NCI-H187 treated with DMSO at 0.1 percent for 48 hours (cell line): ENCODE measurements at places on chromosomes 7 and 10.

DNA sequence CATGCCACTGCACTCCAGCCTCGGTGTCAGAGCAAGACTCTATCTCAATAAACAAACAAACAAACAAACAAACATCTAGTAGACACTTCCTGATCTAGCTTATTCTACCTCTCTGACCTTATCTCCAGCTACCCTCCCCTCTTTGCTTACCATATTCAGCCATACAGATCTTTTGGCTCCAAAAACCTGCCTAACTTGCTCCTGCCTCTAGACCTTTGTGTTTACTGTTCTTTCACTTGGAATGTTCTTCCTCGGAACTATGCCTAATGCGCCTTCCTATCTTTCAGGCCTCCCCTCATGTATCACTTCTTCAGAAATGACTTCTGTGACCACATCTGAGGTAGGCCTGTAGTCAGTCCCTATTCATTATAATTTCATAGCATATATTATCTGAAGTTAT lies 20.3 kb upstream of the WNT8B start:
- no peak for DNase-seq

- DNase-seq = no peak
These were observed 4.2 kb downstream of the LIPF start for GRCh38 chr10:88668465-88668864.

DNA sequence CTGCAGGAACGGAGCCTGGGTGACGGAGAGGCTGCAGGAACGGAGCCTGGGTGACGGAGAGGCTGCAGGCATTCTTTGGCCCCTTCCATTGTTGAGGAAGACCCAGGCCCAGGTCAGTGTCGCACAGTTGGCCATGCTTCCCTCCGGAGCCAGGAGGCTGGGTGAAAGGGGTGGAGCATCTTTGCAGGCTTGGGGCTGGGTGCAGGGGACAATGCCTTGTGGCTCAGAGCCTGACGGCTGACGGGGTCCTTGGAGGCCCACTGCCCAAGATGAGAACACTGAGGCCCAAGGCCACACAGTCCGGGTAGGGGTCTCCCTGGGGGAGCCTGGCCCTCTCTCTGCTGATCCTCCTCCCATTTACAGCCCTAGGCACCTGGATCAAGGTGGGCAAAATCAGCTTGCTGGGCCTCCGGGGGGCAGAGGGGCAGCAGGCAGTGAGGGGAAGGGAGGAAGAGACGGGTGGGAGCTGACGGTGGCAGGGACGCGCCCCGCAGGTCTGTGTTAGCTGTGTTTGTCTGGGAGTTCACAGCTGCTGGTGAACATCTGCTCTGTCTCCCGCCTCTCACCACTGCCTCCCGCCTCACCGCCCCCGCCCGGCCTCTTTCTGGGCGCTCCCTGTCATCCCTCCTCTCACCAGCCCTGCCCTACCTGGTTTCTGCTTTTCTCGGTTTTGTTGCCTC lies 30.6 kb upstream of the PCBD1 start:
- no peak for DNase-seq

DNA sequence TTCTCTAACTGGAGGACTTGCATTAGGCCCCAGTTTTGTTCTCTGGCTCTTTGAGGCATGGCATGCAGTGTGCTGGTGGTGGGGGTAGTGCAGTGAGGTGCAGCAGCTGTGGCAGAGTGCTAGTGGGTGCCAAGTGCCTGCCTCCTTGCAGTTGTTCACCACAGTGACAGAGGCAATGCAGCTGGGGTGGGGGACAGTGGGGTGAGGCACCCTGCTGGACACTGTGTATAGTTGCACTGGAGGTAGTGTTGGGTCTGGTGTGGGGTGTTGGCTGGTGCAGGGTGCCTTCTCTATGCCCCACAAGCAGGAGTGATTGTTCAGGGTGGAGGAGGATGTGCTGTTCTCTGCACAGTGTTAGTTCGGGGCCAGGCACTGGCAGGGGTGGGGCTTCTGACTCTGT lies 21.7 kb upstream of the KEL start:
- no peak for DNase-seq

DNA sequence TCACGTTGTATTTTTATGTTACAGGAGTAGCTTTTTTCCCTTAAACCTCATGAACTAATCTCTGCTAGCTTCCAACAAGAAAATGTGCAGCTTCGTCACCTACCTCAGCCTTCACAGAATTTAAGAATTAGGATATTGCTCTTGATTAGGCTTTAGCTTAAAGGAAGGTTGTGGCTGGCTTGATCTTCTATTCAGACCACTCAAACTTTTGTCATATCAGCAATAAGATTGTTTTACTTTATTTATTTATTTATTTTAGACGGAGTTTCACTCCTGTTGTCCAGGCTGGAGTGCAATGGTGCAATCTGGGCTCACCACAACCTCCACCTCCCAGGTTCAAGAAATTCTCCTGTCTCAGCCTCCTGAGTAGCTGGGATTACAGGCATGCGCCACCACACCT lies 125.6 kb upstream of the GPR22 start:
- DNase-seq = no peak
